ENCODE measurements at places on chromosomes 13 and 19. TPM values are rescaled to one million over a fixed set of nuclear protein-coding genes. Genes with fewer than 3 reads are reported as not detected.
A peak's percentile ranks its signal among the peaks of the same experiment; 100 is the strongest.

GRCh38 chr19:18861917-18862316 is 30.2 kb downstream of the UPF1 start:
- H3K4me3 ChIP-seq, result no peak overlapping the region
- no peak for DNase-seq

- peaks cover 40% of the 10 kb centered on the region for H3K27me3 ChIP-seq
- no peak overlapping the region for H3K27ac ChIP-seq
These were observed 619.8 kb downstream of the DCT start for GRCh38 chr13:93859716-93860115.

DNA sequence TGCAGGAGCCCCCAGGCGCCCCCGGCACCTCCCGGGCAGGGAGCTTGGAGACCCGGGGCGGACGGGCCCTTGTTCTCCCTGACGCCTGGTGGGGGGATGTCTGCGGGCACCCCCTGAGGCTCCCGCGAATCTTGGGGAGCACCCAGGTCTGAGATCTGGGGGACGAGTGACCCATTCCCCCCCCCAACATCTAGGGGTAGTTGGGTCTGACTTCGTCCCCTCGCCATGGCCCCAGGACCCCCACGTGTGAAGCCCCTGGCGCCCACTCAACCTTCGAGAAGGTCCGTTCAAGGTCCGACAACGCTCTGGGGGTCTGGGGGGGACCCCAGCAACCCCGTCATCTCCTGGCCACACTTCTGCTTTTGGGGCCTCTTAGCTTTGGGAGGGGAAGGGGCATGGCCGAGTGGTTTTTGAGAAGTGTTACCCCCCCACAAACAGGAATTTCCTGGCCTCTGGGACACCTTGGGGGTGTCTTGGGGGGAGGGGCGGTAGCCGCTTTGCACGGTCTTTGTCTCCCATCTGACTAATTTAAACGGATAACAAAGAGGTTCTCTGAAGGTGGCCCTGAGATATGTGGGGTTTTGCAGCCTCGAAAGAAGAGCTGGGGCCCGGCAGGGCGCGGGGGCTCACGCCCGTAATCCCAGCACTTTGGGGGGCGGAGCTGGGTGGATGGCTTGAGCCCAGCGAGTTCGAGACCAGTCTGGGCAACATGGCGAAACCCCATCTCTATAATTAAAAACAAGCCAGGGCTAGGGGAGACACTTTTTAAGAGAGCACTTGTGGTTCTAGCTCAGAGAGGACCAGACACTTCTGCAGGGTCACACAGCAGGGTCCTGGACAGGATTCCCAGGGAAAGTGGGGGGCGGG is 608 bp downstream of the CNN2 start:
- peak; percentile 35 for DNase-seq
- peak overlapping the region; percentile 96 for H3K4me3 ChIP-seq
- H3K36me3 ChIP-seq, result peaks cover 2% of the 10 kb centered on the region
- peaks cover 35% of the 10 kb centered on the region for H3K4me1 ChIP-seq

- no peak overlapping the region for H3K27ac ChIP-seq
- H3K4me1 ChIP-seq, result no peaks in the 10 kb centered on the region
- H3K27me3 ChIP-seq, result no peaks in the 10 kb centered on the region
- no peak overlapping the region for H3K4me3 ChIP-seq
- no peaks in the 10 kb centered on the region for H3K36me3 ChIP-seq
These were observed 143.4 kb downstream of the SHISA2 start for GRCh38 chr13:25908366-25908765.

DNA sequence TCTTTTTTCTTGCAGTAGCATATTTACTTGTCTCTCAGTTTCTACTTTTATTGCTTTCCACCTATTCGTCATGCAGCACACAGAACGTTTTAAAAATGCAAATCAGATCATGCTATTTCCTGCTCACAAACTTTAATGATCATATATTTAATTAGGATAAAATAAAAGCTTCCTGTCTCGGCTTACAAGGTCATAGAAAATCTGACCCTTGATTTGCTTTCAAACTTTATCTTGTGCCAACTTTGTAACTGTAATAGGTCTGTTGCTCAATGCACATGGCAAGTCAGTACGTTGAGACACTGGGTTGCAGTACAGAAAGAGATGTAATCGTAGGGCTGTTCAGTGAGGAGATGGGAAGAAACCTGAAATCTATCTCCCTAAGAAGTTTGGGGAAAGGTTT is 95.6 kb upstream of the CSNK1A1L start:
- no peak overlapping the region for H3K4me3 ChIP-seq
- H3K27me3 ChIP-seq, result no peaks in the 10 kb centered on the region
- no peaks in the 10 kb centered on the region for H3K4me1 ChIP-seq
- no peak for DNase-seq
- no peaks in the 10 kb centered on the region for H3K36me3 ChIP-seq

HOMER3 gene
- total RNA-seq, result 0.86 TPM

DNA sequence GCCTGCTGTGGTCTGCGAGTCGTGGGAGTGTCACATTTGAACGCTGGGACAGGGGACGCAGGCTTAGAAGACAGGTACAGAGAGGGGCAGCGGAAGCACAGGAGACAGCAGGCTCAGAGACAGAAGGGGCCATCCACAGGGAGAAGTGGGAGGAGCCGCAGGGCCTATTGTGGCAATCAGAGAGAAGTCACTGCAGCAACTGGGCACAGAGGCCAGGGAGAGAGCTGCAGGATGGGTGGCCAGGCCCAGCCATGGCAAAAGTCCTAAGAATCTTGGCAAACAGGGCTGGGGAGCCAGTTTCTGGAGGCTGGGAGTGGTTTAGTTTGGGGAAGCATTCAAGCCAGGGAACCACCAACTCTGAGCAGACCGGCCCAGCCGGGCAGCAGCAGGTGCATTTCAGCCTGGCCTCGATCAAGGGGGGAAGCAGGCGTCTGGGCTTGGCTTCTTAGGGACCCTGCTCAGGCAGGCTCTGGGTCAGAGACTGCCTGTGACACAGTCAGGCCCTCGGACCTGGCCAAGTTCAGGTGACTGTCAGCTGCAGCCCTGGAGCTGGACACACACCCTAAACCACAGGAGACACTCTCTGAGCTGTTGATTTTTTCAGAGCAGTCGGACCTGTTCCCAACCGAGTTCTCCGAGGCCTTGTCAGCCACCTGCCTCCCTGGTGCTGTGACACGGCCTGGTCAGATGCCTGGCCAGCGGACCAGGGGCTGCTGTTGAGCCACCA is 11.8 kb downstream of the SH3GL1 start:
- H3K4me3 ChIP-seq, result no peak overlapping the region
- H3K4me1 ChIP-seq, result peaks cover 21% of the 10 kb centered on the region
- no peak overlapping the region for H3K27ac ChIP-seq
- peaks cover 2% of the 10 kb centered on the region for H3K36me3 ChIP-seq

SPACA4 gene
- total RNA-seq, result not detected

RDH8 gene
- not detected for total RNA-seq

- H3K36me3 ChIP-seq, result peaks cover 2% of the 10 kb centered on the region
- no peak for DNase-seq
- H3K27ac ChIP-seq, result no peak overlapping the region
- H3K4me3 ChIP-seq, result no peak overlapping the region
- no peaks in the 10 kb centered on the region for H3K27me3 ChIP-seq
These were observed 8.3 kb downstream of the F7 start for GRCh38 chr13:113113846-113114271.

Measured in activated T-cell treated with anti-CD3 and anti-CD28 coated beads, Interleukin-2, amount 50 U/mL, for 72 hours (primary cell).